ENCODE measurements at places on chromosomes 3 and 15. TPM values are rescaled to one million over a fixed set of nuclear protein-coding genes. Genes with fewer than 3 reads are reported as not detected.

DNA sequence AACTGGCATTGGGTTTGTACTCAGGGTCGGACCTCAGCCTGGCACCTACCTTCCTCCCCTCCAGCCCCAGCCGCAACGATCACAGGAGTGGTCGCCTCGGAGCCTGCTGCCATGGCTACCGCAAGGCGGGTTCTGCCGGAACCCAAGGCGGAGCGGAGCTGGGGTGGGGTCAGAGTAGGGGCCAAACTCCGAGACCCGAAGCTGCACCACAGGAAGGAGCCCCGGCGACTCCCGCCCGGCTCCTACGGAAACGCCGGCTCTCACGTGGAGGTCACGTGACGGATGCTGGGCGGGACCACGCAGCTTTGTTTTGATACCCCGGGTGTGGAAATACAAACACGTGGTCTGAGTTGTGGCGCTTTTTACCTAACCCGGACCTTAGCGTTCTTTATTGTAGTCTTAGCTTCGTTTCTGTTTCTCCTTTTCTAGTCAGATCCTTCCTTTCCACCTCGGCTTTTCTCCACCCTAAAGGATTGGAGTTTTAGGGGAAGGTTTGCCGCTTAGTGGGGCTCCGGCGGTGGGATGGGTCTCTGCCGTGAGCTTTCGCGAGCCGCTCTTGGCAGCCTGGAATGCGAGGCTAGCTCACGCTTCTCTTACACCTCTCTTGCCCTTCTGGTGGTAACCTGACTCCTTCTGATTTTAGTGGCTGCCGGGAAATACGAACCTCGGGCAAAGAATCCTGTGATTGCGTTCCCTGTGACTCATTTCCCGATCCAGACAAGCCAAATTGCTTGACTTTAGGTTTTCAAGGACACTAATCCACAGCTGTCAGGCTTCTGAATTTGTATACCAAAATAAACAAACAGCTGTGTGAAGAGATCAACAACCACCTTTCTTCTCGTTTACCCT, at the start of gene HSPBAP1:
HSPBAP1 (minus strand) TSS at position 264 of the 849 bp plus-strand sequence; CDS start at position 113, 151 bp downstream.
- H3K4me3 ChIP-seq, result peak within 1 kb of the TSS; percentile 71
- no peaks in the 10 kb centered on the region for H3K27me3 ChIP-seq
- H3K4me1 ChIP-seq, result peaks cover 9% of the 10 kb centered on the region

DNA sequence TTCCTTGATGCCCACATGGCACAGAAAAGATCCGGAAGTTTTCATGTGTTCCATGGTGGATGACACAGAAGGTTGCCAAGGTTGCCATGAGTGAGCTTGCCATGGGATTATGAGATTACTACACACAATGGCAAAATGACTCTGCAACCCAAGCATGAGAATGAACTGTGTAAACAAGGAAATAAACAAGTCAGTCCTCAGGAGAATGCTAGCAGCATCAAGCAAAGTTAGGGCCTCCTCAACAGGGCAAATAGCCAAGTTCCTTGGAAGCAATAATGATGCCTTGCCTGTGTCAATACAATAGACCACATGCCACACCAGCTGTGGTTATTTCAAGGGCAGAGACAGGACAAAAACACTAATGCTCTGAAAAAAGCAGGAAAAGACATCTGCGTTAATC, 41.8 kb downstream of the AQR start:
- H3K27ac ChIP-seq, result no peak overlapping the region
- H3K27me3 ChIP-seq, result no peaks in the 10 kb centered on the region
- no peaks in the 10 kb centered on the region for H3K4me1 ChIP-seq

GRCh38 chr3:79517766-79518413, 249.9 kb downstream of the ROBO1 start:
- no peaks in the 10 kb centered on the region for H3K36me3 ChIP-seq
- H3K27ac ChIP-seq, result no peak overlapping the region
- H3K27me3 ChIP-seq, result no peaks in the 10 kb centered on the region
- H3K4me1 ChIP-seq, result no peaks in the 10 kb centered on the region
- peak; percentile 25 for DNase-seq

DNA sequence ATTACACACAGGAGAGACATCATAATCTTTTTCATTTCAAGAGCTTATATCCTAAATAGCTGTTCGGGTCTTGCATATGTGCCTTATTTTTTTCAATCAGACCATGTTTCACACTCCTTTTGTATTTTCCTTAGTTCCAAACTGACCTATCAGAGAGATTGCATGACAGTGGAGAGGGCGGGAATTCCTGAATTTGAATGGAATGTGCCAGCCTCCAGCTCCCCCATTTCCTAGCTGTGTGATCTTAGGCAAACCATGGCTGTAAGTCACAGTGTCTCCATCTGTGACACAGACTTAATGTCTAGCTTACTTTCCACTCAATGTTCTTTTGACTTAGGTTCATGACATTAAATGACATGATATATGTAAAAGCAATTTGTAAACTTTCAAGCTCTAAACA, 62.0 kb upstream of the CSTA start:
- no peak overlapping the region for H3K4me3 ChIP-seq
- H3K27ac ChIP-seq, result no peak overlapping the region
- H3K27me3 ChIP-seq, result peaks cover 2% of the 10 kb centered on the region
- no peaks in the 10 kb centered on the region for H3K36me3 ChIP-seq
- DNase-seq, result no peak
- no peaks in the 10 kb centered on the region for H3K4me1 ChIP-seq

GRCh38 chr3:140206196-140207040, 271.4 kb downstream of the CLSTN2 start:
- H3K36me3 ChIP-seq, result no peaks in the 10 kb centered on the region
- DNase-seq, result peak; percentile 58
- no peaks in the 10 kb centered on the region for H3K27me3 ChIP-seq
- no peak overlapping the region for H3K4me3 ChIP-seq

DNA sequence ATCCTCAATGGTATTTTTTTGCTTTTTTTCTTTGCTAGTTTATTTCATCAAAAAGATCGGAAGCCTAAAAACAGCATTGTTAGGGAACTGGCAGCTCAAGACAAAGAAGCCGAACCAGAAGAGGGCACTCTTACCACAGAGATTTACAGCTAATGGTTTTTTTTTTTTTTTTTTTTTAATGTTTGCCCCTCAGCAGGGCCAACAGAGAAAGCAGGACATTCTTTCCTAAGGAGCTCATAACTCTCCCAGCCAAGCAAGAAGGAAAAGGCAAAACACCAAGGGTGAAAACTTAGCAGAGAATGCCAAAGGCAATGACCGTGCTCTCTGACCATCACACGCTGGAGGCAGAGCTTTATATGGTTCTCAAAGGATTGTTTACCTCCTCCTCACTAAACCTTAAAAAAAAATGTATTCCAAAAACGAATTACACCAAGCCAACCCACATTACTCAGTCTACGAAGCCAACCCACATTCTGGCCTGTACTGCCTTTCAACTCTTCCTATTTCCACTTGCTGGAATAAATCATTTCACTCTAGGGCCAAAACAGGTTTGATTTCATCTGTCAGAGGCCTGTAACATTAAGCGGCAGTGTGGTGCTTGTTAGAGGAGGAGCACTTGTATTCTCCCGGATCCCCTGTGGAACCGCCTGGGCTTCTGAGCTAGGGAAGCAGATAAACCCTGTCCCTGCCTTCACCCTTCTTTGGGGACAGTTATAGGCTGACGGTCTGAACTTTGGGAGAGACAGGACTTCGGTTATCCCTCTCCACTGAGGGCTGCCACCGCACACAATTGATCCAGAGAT, 35.6 kb upstream of the GYG1 start:
- DNase-seq, result peak; percentile 91
- H3K4me1 ChIP-seq, result peaks cover 6% of the 10 kb centered on the region
- H3K4me3 ChIP-seq, result no peak overlapping the region
- peak overlapping the region; percentile 57 for H3K27ac ChIP-seq
- H3K27me3 ChIP-seq, result no peaks in the 10 kb centered on the region
- no peaks in the 10 kb centered on the region for H3K36me3 ChIP-seq

GRCh38 chr15:51424780-51425179, 83.3 kb downstream of the GLDN start:
- no peak overlapping the region for H3K4me3 ChIP-seq
- H3K36me3 ChIP-seq, result no peaks in the 10 kb centered on the region
- H3K27me3 ChIP-seq, result no peaks in the 10 kb centered on the region
- no peaks in the 10 kb centered on the region for H3K4me1 ChIP-seq
- no peak overlapping the region for H3K27ac ChIP-seq

GRCh38 chr15:80923668-80924067, 66.0 kb downstream of the MESD start:
- DNase-seq, result no peak
- no peak overlapping the region for H3K27ac ChIP-seq
- no peak overlapping the region for H3K4me3 ChIP-seq
- H3K27me3 ChIP-seq, result no peaks in the 10 kb centered on the region
- H3K36me3 ChIP-seq, result peaks cover under 1% of the 10 kb centered on the region

DNA sequence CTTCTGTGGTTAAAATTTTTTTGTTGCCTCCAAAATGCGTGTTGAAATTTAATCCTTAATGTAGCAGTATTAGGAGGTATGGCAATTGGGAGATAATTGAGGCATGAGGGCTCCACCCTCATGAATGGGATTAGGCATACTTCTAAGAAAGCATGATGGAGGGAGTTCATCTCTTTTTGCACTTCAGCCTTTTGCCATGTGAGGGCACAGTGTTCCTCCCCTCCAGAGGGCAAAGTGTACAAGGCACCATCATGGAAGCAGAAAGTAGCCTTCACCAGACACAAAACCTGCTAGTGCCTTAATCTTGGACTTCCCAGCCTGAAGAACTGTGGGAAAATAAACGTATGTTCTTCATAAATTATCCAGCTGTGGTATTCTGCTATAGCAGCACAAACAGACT, 429.5 kb downstream of the ZIC1 start:
- no peak overlapping the region for H3K4me3 ChIP-seq
- H3K36me3 ChIP-seq, result no peaks in the 10 kb centered on the region
- DNase-seq, result no peak
- H3K27me3 ChIP-seq, result no peaks in the 10 kb centered on the region

GRCh38 chr3:187098923-187099512, 40.3 kb downstream of the RPL39L start:
- no peak overlapping the region for H3K27ac ChIP-seq
- no peaks in the 10 kb centered on the region for H3K36me3 ChIP-seq
- no peaks in the 10 kb centered on the region for H3K27me3 ChIP-seq
- DNase-seq, result no peak
- H3K4me1 ChIP-seq, result peaks cover 12% of the 10 kb centered on the region

DNA sequence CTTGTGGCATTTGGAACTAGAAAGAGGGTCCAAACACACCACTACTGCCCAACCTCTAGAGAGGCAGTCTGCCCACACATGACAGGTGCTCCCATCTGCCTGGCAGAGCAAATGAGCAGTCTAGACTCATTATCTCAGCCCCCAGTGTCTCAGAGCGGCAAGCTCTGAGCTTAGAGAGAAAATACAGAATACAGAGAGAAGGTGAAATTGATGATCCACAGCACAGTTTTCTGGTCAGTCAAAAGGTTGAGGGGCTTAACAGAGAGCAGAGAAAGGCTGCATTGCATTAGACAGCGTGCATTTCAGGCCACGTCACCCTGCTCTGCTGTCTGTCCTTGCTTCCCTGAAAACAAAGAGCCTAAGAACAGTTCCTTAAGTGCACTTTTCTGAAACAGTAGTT, 135.1 kb downstream of the KCNMB2 start:
- no peaks in the 10 kb centered on the region for H3K27me3 ChIP-seq
- no peaks in the 10 kb centered on the region for H3K36me3 ChIP-seq
- no peak overlapping the region for H3K4me3 ChIP-seq
- DNase-seq, result peak; percentile 38
- H3K4me1 ChIP-seq, result peaks cover 6% of the 10 kb centered on the region

DNA sequence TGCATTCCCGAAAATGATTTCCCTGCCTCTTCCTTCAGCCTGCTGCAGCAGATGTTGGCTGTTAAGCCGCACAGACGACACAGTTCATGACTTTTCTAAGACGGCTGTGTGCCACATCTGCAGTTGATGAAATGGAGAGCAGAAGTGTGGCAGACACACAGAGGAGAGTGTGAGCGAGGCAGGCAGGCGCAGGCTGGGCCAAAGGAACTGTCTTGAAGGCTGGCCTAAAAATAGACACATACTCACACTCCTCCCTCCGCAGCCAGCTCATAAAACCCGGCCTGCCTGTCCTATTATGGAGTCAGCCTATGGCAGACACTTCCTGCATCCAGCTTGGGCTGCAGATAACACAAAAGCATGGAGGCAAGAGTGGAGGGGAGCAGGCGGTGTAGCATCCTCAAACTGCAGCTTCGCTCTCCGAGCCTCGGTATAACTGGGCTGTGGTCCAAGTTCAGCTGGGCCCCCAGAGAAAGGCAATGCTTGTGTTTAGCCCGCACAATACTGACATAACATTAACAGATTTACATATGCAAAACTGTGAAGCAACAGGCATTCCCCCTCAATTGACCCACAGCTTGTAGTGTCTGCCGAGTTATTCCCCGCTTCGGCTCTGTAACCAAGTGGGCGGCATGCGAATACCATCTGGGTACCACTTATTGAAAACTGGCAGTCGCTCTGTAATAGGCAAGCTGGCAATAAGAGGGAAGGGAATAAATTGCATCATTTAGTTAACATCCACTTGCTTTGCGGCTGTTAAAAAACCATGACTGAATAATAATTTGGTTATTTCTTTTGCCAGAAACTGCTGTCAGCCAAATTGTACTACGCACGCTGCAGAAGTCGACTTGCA, 40.8 kb downstream of the FOXP1 start:
- H3K36me3 ChIP-seq, result no peaks in the 10 kb centered on the region
- peak; percentile 98 for DNase-seq
- peak overlapping the region; percentile 6 for H3K4me3 ChIP-seq
- no peaks in the 10 kb centered on the region for H3K27me3 ChIP-seq
- peaks cover 13% of the 10 kb centered on the region for H3K4me1 ChIP-seq

DNA sequence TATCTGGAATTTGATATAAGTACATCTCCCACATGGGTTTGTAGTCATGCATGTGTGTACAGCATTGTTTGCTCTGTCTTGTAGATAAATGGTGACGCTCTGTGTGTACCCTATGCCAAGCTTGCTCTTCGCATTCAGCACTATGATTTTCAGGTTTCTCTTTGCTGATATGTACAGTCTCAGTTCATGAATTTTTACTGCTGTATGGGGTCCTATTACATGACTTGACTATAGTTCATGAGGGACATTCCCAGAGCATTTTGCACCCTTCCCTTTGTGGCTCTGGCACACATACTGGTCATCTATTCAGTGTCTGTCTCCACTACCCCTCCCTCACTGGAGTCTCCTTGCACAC, 132.7 kb downstream of the EEFSEC start:
- no peak for DNase-seq
- peaks cover 19% of the 10 kb centered on the region for H3K36me3 ChIP-seq
- no peak overlapping the region for H3K27ac ChIP-seq
- peaks cover 2% of the 10 kb centered on the region for H3K27me3 ChIP-seq
- H3K4me3 ChIP-seq, result no peak overlapping the region
- peaks cover 22% of the 10 kb centered on the region for H3K4me1 ChIP-seq

- H3K36me3 ChIP-seq, result no peaks in the 10 kb centered on the region
- H3K27me3 ChIP-seq, result peaks cover 18% of the 10 kb centered on the region
- no peak for DNase-seq
- no peaks in the 10 kb centered on the region for H3K4me1 ChIP-seq
Observed at GRCh38 chr3:127226946-127227842, 34.3 kb downstream of the PRR23E start.

GRCh38 chr3:63857311-63857710, 6.3 kb downstream of the THOC7 start:
- no peak overlapping the region for H3K27ac ChIP-seq
- no peaks in the 10 kb centered on the region for H3K36me3 ChIP-seq
- no peaks in the 10 kb centered on the region for H3K27me3 ChIP-seq
- H3K4me1 ChIP-seq, result peaks cover 2% of the 10 kb centered on the region
- H3K4me3 ChIP-seq, result no peak overlapping the region
- no peak for DNase-seq

- H3K36me3 ChIP-seq, result no peaks in the 10 kb centered on the region
- H3K27me3 ChIP-seq, result no peaks in the 10 kb centered on the region
- H3K4me3 ChIP-seq, result no peak overlapping the region
- DNase-seq, result no peak
- H3K4me1 ChIP-seq, result no peaks in the 10 kb centered on the region
Observed at GRCh38 chr15:58383876-58384275, 47.9 kb upstream of the LIPC start.

The LRRC31 gene
- not detected for total RNA-seq

The ELL3 gene
- total RNA-seq, result 2.3 TPM

The GPR149 gene
- total RNA-seq, result 0.35 TPM

The DNAJC13 gene
- 38.6 TPM for total RNA-seq

The PRR20G gene
- total RNA-seq, result not detected

The DPPA2 gene
- total RNA-seq, result not detected

The GPR87 gene
- total RNA-seq, result not detected

The RBP2 gene
- total RNA-seq, result not detected
